Astrocyte of the spinal cord (primary cell): ENCODE measurements at places on chromosomes 2 and 18.

DNA sequence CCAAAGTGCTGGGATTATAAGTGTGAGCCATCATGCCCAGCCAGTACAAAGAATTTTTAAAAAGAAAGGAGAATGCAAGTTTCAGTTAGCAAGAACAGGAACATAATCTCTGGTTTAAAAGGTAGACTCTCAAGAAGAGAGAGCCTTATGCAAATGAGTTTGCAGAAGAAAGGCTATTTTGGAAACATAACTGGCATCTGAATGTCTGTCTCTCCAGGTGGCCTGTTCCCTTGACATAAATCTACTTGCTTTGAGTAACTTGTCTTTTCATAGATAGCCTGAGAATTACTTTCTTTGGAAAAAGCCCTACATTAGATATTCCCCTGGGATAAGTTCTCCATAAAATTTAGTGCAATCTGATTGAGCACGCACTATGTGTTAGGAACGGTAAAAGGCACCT is 109.6 kb downstream of the ICOS start:
- DNase-seq: no peak

GRCh38 chr2:107740300-107740699 is 86.4 kb upstream of the RGPD4 start:
- DNase-seq: no peak

- DNase-seq: peak; percentile 57
Observed at GRCh38 chr2:131673400-131674173, 145.9 kb downstream of the CCDC74A start.

DNA sequence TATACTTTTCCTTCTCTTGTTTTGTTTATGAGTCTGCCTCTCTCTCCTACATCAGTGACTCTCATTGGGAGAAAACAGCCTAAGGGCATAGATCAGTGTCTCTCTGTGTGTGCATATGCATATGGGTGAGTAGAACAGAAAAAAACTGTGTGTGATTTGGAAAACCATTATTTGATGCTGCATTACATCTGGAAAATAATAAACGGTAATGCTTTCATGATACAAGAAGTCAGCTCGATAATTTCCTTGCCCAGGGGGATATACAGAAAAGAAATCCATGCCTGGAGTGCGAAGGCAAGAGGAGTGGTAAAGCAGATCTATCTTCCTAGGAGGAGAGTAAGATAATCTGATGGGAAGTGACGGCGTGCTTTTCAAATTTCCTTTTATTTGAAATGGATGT is 221.5 kb upstream of the LYPD1 start:
- no peak for DNase-seq

DNA sequence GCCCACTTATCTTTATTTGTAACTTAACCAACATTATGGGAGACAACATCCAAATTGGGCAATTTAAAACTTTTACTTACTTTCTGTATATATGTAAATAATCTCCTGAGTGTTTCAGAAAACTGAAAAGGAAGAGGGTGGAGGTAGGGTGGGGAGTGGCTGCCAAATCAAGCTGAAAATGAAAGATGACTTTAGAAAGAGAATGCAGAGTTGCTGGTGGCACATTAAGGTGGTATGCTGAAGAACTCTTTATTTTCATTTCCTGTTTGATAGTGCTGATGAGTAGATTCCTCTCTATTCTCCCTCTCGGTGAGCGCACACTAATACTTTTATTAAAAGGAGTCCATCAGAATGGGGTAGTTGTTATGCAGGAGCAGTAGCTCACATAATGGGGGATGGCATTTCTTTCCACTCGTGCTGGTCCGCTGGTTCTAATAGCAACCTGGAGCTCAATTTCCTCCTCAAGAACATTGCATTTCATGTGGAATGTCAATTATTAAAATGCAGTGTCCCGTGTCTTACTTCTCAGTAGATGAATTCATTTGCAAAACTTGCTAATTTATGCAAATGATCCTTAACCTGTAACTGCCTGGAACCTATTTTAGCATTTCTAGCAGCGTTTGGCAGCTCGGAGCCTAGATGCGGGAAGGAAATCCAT is 466.9 kb upstream of the HNRNPA3 start:
- DNase-seq: no peak

DNA sequence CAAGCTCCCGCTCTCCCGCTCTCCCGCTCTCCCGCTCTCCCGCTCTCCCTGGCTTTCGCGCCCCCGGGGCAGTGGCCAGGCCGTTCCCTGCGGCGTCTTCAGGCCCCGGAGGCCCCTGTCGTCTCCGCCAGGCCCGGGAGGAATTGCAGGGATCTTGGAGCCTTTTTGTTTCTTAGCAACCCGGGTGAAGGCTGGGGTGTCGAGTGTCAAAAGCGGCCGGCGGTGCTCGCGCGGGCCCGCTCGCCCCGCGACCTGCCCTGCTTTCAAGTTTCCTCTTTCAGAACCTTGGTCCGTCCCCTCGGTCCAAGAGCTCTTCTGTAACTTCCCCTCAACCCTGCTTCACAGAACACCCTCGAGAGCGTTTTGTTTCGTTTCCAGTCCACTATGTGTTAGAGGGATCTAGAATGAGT is 1.4 kb downstream of the RNF138 start:
- peak; percentile 67 for DNase-seq

GRCh38 chr2:64655018-64655664 is 1.4 kb upstream of the SERTAD2 start:
- peak; percentile 38 for DNase-seq

GRCh38 chr2:182854375-182855105 is 11.9 kb downstream of the FRZB start:
- no peak for DNase-seq

- peak; percentile 76 for DNase-seq
Observed at GRCh38 chr2:58571181-58571852, 330.2 kb upstream of the FANCL start.

DNA sequence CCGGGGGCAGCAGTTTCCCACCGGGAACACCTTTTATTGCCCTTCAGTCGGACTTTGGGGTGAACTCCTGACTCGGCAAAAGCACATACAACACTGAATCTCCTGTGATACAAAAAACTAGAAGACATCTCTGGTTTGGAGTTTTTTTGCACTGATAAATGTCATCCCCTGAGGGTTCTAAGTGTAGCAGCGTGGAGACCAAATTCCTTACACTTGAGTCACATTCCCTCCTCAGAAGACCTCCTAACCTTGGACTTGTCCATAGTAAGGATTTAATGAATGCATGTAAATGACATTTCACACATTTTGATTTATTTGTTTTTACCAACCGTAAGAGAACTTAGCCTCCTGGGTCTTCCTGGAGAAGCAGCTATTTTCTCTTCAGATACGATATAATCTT is 54.0 kb upstream of the GPR45 start:
- no peak for DNase-seq

- peak; percentile 33 for DNase-seq
Observed at GRCh38 chr2:192070099-192070498, 124.6 kb downstream of the TMEFF2 start.

- DNase-seq: no peak
Observed at GRCh38 chr2:69307579-69308064, 79.4 kb downstream of the GFPT1 start.
